ENCODE measurements at places on chromosomes 1 and 21.

DNA sequence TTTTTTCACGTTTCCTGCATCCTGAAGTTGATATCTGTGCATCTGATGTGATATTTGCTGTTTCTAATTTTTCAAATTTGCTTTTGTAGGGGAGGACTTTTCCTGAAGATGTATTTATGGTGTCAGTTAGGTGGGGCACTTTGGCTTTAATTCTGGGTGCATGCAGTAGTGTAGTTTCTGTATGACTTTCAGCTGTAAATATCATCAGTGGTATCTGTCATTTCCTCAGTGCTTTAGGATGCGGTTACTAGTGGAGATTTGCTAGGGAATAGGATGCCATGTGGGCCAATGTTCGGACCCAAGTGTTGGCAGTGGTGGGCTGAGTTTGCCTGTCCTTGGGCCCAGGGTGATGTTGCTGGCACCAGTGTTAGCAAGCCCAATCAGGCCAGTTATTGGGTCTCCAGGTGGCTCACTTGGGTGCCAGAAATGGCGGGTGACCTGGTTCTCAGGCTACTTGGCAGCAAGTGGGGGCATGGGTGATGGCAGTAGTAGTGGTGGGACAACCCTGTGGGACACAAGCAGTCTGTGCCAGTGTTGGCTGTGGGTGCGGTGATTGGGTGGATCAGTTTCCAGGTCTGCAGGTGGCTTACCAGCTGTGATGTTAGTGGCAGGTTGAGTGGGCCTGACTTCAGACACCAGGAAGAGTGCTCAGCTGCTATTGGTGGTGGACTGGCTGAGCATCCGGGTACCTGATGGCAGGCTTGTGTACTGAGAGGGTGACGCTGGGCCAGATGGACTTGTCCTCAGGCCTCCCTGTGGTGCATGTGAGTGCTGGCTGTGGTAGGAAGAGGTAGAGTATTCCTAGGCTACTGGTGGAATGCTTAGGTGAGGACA is 24.4 kb downstream of the CD55 start:
- DNase-seq: no peak

- no peak for DNase-seq
These were observed 48.2 kb downstream of the RASSF5 start for GRCh38 chr1:206555473-206555935.

- no peak for DNase-seq
These were observed 6.3 kb downstream of the EXTL1 start for GRCh38 chr1:26027716-26028489.

- no peak for DNase-seq
These were observed 13.2 kb upstream of the A3GALT2 start for GRCh38 chr1:33334081-33334552.

GRCh38 chr1:3036447-3037280 is 15.4 kb downstream of the ACTRT2 start:
- DNase-seq: no peak

DNA sequence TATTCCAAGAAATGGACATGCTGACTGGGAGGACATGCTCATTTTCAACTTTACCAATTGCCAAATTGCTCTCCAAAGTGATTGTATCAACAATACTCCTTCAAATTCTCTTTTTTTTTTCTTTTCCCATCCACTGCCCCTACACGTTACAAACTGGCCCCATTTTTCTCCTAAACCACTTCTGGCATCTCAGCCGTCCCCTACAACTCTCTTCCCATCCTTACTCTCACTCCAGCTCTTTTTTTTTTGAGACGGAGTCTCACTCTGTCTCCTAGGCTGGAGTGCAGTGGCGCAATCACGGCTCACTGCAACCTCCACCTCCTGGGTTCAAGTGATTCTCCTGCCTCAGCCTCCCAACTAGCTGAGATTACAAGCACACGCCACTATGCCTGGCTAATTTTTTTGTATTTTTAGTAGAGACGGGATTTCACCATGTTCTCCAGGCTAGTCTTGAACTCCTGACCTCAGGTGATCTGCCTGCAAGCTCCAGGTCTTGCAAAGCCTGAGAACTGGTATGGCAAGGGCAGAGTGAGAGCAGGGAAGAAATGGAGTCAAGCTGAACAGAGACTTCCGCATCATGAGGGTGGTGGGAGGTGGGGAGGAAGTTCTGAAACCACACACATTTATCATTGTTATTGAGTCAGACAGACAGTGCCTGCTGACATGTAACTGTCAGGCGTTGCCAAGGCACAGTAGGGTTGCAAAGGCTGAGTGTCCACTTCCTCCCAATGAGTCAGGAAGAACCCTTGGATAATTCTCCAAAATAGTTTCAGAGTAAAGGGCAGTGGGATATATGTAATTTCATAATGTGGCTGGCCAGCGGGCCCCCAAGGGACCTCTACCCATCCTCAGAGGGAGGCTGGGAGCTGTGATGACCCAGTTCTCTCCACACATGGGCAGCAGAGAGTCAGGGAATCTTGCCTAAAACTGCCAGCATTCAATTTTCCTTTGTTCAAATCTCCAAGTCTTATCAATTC is 17.4 kb downstream of the CELA3A start:
- no peak for DNase-seq

DNA sequence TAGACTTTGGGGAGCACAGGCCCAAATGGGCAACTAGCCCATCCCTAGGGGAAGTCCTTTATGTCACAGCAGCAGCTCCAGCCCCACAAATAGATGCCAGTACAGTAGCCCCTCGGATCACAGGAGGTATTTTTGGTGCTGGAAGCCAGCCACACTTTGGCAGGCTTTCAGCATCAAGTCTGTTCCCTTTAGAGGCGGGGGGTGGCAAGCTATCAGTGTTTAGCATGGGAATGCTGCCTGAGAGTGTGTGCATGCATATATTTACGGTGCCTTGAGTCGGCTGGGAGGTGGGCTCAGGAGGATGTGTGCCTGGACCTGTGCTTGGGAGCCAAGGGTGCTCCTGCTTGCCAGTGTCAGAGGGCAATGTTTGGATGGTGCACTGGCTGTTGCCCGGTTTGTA is 3.5 kb upstream of the PLXNA2 start:
- DNase-seq: no peak

- DNase-seq: no peak
These were observed 139.7 kb downstream of the ROR1 start for GRCh38 chr1:63913533-63913932.

All from T-helper 2 cell (primary cell).